Left renal pelvis (tissue), 4 donors: ENCODE measurements at places on chromosomes 2 and 18.

GRCh38 chr18:48743886-48744285 is 205.1 kb downstream of the CTIF start:
- DNase-seq: no peak

GRCh38 chr2:23629772-23630480 is 244.9 kb downstream of the KLHL29 start:
- DNase-seq: no peak

GRCh38 chr2:198385856-198386255 is 581.5 kb downstream of the PLCL1 start:
- no peak for DNase-seq

- no peak for DNase-seq
Observed at GRCh38 chr2:64672708-64673107, 19.0 kb upstream of the SERTAD2 start.

DNA sequence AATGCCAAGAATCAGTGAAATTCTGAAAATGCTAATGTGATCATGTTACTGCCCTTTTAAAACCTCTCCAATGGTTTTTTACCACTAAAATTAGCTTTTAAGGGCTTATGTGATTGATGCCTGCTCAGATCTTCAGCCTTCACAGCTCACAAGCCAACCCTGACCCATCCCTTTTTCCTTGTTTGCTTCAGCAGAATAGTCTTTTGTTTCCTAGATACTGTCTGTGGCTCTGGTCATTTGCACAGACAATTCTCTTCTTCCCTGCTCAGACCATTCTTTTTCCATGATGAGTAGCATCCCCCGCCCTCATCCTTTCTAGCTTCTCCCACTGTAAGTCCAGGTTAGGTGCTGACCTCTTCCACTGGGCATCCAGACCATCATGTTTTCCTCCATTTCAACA is 164.9 kb upstream of the NT5C1B start:
- no peak for DNase-seq

DNA sequence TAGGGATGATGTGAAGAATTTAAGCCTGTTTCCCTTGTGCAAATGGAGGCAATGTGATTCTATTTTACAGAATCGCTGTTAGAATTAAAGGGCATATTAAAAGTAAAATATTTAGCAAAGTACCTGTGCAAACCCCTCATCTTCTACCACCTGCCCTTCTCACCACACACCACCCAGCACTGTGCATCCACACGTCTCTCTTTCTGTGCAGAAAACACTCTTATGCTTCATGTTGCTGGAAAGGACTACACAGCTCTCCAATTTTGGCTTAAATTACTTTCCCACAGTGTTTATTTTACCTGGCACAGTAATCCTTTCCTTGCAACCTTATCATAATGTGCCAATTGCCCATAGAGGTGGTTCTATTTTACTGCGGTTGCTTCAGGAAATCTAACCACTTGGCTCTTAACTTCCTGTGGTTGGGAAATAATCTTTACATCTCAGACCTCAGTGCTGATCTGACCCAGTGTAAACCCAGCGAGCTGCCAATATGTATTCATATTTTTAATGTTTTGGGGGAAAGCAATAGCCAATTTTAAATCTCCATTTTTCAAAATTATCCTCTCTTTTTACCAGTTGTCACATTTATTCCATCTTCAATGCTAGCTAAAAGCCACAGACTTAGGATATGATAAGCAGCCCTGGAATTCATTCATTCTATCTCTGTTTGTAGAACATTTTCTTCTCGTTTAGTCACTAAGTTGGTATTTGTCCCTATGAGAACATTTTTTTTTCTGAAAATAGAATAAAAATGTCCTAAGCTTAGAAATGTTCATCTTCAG is 250.9 kb downstream of the DSEL start:
- no peak for DNase-seq
